Placental pericyte (primary cell): ENCODE measurements at places on chromosomes 5 and 9. TPM values are rescaled to one million over a fixed set of nuclear protein-coding genes. Genes with fewer than 3 reads are reported as not detected.

MCC gene
- total RNA-seq = 44.1 and 48.6 TPM in 2 replicates

EFNA5 gene
- total RNA-seq = 0.66 and 7.3 TPM in 2 replicates

TLN1 gene
- total RNA-seq = 382 and 598 TPM in 2 replicates

CD72 gene
- 0.43 and 0.66 TPM in 2 replicates for total RNA-seq

CCL21 gene
- total RNA-seq = not detected in 2 replicates

SLC4A9 gene
- not detected in 2 replicates for total RNA-seq

CCL27 gene
- total RNA-seq = not detected in 2 replicates

NSG2 gene
- not detected in 2 replicates for total RNA-seq

PCDHA12 gene
- total RNA-seq = under 0.01 and 0.14 TPM in 2 replicates

SPATA31A3 gene
- not detected in 2 replicates for total RNA-seq

PDE6A gene
- not detected in 2 replicates for total RNA-seq

IFNB1 gene
- not detected in 2 replicates for total RNA-seq

COX7C gene
- 61.8 and 121 TPM in 2 replicates for total RNA-seq

SEMA5A gene
- total RNA-seq = 31.1 and 116 TPM in 2 replicates

RRAGA gene
- total RNA-seq = 43.1 and 47.9 TPM in 2 replicates

RCL1 gene
- 11.6 and 17.2 TPM in 2 replicates for total RNA-seq

PALM2AKAP2 gene
- 25.8 and 66.4 TPM in 2 replicates for total RNA-seq

SHISAL2B gene
- not detected in 2 replicates for total RNA-seq

C6 gene
- total RNA-seq = not detected in 2 replicates

ISL1 gene
- total RNA-seq = not detected in 2 replicates

NR2F1 gene
- total RNA-seq = 87.2 and 93.7 TPM in 2 replicates

TIMD4 gene
- total RNA-seq = not detected in 2 replicates

GLIPR2 gene
- total RNA-seq = 14.0 and 53.0 TPM in 2 replicates

TAS2R1 gene
- 0.29 TPM in 1 of 2 replicates, not detected in the other for total RNA-seq

DMGDH gene
- 1.3 and 1.5 TPM in 2 replicates for total RNA-seq

INSL4 gene
- not detected in 2 replicates for total RNA-seq

IGFBPL1 gene
- 0.43 TPM in 1 of 2 replicates, not detected in the other for total RNA-seq

GLE1 gene
- total RNA-seq = 21.0 and 38.7 TPM in 2 replicates

MYO10 gene
- 239 and 265 TPM in 2 replicates for total RNA-seq

ACOT12 gene
- total RNA-seq = 0.57 and 0.66 TPM in 2 replicates

CCDC152 gene
- total RNA-seq = 0.72 and 0.88 TPM in 2 replicates

IFNA16 gene
- not detected in 2 replicates for total RNA-seq

PCDHGA11 gene
- 12.7 and 19.2 TPM in 2 replicates for total RNA-seq

PCDHA1 gene
- not detected in 2 replicates for total RNA-seq

IFNK gene
- not detected in 2 replicates for total RNA-seq

FBP2 gene
- total RNA-seq = not detected in 2 replicates

ECSCR gene
- 0.43 TPM in 1 of 2 replicates, not detected in the other for total RNA-seq

NIPAL4 gene
- total RNA-seq = 0.57 and 1.8 TPM in 2 replicates

TMEM252 gene
- total RNA-seq = not detected in 2 replicates

SLC23A1 gene
- total RNA-seq = not detected in 2 replicates
